ENCODE measurements at places on chromosomes 2 and 18. TPM values are rescaled to one million over a fixed set of nuclear protein-coding genes. Genes with fewer than 3 reads are reported as not detected.

DNA sequence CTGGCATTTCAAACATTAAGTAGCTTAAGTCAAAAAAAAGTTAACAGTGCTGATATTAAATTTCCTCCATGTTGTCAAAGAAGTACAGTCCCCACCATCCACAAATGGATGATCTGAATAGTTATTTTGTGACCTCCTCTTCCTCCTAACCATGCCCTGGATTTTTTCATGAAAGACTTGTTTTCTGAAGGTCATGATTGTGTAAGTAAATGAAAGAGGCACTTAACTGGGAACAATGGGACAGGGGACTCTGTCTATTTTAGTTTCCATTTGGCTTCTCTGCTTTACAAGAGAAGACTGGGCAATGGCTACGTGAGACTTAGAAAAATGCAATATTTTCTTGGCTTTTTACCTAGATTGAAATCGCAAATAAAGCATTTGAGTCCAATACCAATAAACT lies 32.2 kb downstream of the PECR start:
- H3K4me1 ChIP-seq = no peaks in the 10 kb centered on the region
- no peak overlapping the region for H3K4me3 ChIP-seq
- DNase-seq = no peak
- no peaks in the 10 kb centered on the region for H3K27me3 ChIP-seq
- H3K27ac ChIP-seq = no peak overlapping the region
- no peaks in the 10 kb centered on the region for H3K36me3 ChIP-seq

DNA sequence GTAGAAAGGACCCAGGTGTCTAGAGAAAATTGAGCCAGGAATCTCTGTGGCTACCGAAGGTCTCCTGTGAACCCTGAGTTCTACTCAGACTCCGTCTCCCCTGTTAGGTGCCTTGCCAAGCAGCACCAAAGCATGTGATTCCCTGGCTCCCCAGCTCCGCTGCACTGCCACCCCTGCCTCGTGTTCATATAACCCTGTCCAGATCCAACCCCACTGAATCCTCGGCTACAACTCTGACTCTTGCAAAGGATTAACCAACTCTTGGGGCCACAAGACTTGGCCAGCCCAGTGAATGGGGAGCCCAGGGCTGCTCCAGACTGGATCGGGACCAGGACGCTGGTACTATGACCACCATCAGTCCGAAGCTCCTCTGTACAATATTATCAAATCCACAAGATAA lies 37.3 kb upstream of the ACAA2 start:
- no peaks in the 10 kb centered on the region for H3K27me3 ChIP-seq
- no peaks in the 10 kb centered on the region for H3K36me3 ChIP-seq
- no peak overlapping the region for H3K27ac ChIP-seq
- DNase-seq = no peak
- H3K4me1 ChIP-seq = no peaks in the 10 kb centered on the region
- no peak overlapping the region for H3K4me3 ChIP-seq

COL3A1 gene
- not detected for total RNA-seq

- no peak for DNase-seq
- no peaks in the 10 kb centered on the region for H3K27me3 ChIP-seq
- H3K27ac ChIP-seq = no peak overlapping the region
- no peaks in the 10 kb centered on the region for H3K36me3 ChIP-seq
- H3K4me3 ChIP-seq = no peak overlapping the region
- no peaks in the 10 kb centered on the region for H3K4me1 ChIP-seq
These were observed 245.8 kb downstream of the ZEB2 start for GRCh38 chr2:144274131-144274530.

DNA sequence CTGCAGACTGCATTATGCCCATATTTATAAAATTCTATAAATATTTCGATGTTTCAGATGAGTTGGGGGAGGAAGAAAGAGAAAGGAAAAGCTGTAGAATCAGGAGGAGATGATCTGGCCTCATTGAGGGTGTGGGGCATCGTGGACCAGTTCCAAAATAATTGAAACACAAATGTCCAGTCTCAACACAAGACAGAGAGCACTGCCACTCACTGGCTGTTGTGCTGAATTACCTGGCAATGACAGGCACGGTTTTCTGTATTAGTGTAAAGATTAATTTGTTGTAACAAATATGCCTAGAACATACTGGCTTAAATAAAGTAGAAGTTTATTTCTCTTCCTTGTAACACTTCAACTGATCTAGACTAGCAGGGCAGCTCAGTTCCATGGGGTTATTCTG lies 24.1 kb downstream of the POLE4 start:
- H3K36me3 ChIP-seq = no peaks in the 10 kb centered on the region
- DNase-seq = no peak
- H3K4me1 ChIP-seq = no peaks in the 10 kb centered on the region

- no peaks in the 10 kb centered on the region for H3K36me3 ChIP-seq
- peak overlapping the region; percentile 80 for H3K27ac ChIP-seq
- no peak for DNase-seq
- H3K4me3 ChIP-seq = peak overlapping the region; percentile 99
- no peaks in the 10 kb centered on the region for H3K27me3 ChIP-seq
These were observed 282 bp upstream of the PUS10 start for GRCh38 chr2:61018318-61018755.

CYTIP gene
- total RNA-seq = 248 TPM

MC2R gene
- not detected for total RNA-seq

CNRIP1 gene
- total RNA-seq = 0.29 TPM

GRCh38 chr2:173734797-173735196 lies 230.4 kb downstream of the SP3 start:
- H3K27me3 ChIP-seq = no peaks in the 10 kb centered on the region
- H3K4me3 ChIP-seq = no peak overlapping the region
- H3K27ac ChIP-seq = no peak overlapping the region
- no peaks in the 10 kb centered on the region for H3K4me1 ChIP-seq

DNA sequence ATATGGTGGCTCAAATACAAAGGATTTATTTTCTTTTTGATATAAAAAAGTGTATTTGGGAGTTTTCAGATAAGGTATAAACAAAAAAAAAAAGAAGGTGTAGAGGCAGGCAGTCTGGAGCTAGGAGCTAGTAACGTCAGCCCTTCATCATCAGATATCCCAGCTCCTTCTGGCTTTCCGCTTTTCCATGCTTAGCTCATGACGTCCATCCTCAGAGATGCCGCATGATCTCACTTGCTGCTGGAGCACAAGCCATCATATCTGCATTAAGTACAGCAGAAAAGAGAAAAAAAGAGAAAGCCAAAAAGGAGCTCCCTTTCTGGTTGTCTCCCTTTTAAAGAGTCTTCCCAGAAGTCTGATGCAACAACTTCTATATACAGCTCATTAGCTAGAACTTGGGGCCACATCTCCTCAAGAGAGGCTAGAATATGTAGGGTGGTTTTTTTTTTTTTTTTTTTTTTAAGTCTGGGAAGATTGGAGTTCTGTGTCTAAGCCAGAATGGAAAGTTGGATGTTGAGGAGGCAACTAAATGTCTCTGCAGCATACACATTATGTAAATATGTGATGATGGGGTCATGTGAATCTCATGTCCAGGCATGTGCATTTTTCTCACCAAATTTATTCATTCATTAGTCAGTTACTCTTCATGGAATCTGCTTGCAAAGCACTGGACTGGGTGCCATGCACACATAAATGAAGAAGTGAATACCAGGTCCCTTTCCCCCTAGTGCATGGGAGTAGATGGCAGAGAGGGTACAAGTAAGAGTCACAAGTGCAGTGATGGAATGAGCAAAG lies 52.3 kb downstream of the DDX1 start:
- H3K36me3 ChIP-seq = no peaks in the 10 kb centered on the region
- no peak overlapping the region for H3K27ac ChIP-seq
- H3K4me1 ChIP-seq = no peaks in the 10 kb centered on the region
- no peaks in the 10 kb centered on the region for H3K27me3 ChIP-seq

CHRND gene
- total RNA-seq = not detected

DNA sequence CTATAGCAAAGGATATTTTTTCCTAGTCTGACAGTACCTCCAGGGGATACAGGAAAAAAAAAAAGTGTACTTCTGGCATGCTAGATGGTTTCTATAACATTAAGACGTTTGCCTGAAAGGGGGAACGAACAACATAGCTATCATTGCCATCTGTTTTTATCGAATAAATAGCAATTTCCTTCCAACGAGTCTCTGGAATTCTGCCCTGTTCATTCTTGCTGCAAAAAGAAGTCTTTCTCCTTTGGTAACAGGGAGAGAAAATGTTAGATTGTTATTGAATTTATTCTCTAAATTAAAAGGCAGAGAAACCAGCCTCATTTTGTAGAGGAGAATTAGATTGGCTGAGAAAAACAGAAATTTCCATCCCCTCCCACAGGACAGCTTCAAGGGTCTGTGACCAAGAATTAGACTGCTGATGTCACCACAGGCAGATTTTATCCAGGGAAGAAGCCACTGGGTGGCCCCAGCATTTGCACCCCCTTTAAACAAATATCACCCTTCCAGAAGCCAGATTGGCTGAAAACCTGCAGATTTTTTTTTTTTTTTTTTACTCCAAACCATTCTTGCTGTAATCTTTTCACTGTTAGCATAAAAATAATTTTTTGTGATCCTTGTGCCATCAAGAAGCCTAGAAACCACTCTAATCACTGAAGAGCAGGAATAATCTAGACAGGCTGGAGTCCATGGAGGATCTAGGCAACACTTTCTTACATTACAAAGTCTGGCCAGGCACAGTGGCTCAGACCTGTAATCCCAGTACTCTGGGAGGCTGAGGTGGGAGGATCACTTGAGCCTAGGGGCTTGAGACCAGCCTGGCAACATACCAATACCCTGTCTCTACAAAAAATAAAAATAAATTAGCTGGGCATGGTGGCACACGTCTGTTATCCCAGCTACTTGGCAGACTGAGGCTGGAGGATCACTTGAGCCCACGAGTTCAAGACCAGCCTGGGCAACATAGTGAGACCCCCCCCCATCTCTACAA lies 12.0 kb downstream of the WDFY1 start:
- no peak for DNase-seq
- H3K36me3 ChIP-seq = no peaks in the 10 kb centered on the region
- H3K4me3 ChIP-seq = no peak overlapping the region

CHST9 gene
- not detected for total RNA-seq

KCNS3 gene
- not detected for total RNA-seq

ATG9A gene
- 48.7 TPM for total RNA-seq

DNA sequence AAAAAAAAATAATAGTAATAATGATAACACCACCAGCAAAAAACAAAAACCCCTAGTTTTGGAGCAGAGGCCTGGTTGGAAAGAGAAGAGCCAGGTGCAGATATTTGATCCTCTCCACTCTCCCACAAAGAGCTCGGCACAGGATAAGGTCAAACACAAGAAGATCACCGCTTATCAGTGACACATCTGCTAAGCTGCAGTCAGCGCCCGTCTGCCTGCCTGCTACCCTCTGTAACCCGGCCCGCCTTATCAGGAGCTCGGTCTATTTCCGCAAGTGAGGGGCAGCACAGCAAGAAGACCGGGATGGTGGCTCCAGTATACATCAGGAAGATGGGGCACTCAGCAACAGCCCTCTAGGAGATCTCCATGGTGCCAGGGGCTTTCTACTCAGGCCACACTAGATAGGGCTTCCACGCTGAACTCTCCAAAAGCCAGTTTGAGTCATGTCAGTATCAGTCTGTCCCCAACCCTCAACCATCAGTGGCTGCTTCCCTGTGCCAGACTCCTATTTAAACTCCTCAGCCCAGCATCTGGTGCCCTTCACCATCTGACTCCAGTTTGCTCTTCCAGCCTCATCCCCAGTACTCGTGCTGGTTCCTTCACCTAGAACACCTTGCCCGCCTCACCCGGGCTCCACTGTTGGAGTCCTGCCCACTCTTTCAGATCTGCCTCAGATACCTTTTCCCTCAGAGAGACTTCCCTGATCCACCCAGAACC lies 67.3 kb upstream of the PPP1CB start:
- H3K4me1 ChIP-seq = peaks cover 29% of the 10 kb centered on the region
- no peak overlapping the region for H3K4me3 ChIP-seq
- H3K36me3 ChIP-seq = no peaks in the 10 kb centered on the region
- DNase-seq = no peak

ITPRIPL1 gene
- 11.7 TPM for total RNA-seq

- H3K27me3 ChIP-seq = no peaks in the 10 kb centered on the region
- no peaks in the 10 kb centered on the region for H3K4me1 ChIP-seq
- H3K4me3 ChIP-seq = no peak overlapping the region
- no peaks in the 10 kb centered on the region for H3K36me3 ChIP-seq
These were observed 424.4 kb downstream of the DSEL start for GRCh38 chr18:67092141-67092540.

ACADL gene
- total RNA-seq = not detected

- H3K27me3 ChIP-seq = peaks cover 42% of the 10 kb centered on the region
- peaks cover 14% of the 10 kb centered on the region for H3K4me1 ChIP-seq
- H3K4me3 ChIP-seq = no peak overlapping the region
- no peak for DNase-seq
- H3K27ac ChIP-seq = no peak overlapping the region
These were observed 9.4 kb upstream of the GBX2 start for GRCh38 chr2:236177604-236177966.

DNA sequence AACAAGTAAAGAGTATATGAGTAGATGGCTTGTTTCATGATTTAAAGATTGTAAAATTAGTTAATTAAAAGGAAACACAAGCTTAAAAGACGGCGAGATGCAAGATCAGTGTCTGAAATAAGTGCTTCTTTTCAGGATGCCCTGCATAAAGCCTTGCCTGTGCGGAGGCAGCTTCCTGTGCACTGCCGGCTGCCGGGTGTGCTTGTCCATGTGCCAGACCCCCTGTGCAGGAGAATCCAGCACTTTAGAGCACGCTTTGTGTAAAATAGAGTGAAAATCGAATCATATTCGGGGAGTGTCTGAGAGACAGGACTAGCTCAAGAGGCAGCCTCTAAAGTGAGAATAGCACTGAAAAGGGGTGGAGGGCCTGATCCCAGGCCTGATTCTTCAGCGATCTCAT lies 154.7 kb downstream of the CHST9 start:
- no peak for DNase-seq
- H3K36me3 ChIP-seq = no peaks in the 10 kb centered on the region
- no peaks in the 10 kb centered on the region for H3K27me3 ChIP-seq
- no peak overlapping the region for H3K27ac ChIP-seq
- H3K4me3 ChIP-seq = no peak overlapping the region
- H3K4me1 ChIP-seq = no peaks in the 10 kb centered on the region

BCL2 gene
- total RNA-seq = 40.8 TPM

DNA sequence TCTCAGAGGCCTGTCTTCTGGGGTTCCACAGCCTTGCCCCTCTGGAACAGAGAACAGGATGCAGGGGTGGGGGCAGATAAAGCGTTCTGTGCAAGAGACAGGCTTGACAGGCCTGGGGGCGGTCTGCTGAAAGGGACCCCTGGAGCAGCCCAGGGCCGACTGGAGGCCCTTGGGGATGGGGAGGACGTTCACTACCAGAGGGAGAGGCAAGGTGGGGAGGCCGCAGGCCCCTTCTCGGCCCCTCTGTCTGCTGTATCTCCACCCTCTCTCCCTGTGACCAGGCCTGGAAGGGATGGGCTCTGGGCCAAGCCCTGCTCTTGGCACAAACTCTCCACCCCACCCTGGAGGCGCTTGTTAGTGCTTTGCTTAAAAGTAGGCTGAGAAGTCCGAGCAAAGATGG lies 27.3 kb upstream of the INHBB start:
- H3K27ac ChIP-seq = no peak overlapping the region
- H3K4me1 ChIP-seq = peaks cover 7% of the 10 kb centered on the region
- no peak for DNase-seq
- H3K36me3 ChIP-seq = no peaks in the 10 kb centered on the region

DNA sequence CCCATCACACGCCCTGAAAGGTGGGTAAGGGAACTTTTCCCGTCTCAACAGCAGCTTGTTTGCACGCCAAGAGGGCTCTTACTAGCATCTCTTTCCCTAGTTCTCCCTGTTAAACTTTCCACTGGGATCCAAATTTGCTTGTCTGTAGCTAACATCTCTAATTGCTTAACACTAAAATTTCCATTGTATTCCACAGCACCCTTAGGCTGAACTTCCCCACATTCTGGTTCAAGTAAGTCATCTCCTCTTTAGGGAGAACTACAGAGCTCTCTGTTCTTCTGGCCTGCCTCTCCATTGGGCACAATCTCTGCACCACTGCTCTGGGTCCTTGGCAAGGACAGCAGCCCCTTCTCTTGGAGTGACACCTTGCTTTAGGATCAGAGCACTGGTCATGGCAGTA lies 24.0 kb downstream of the UNC50 start:
- no peaks in the 10 kb centered on the region for H3K27me3 ChIP-seq
- H3K36me3 ChIP-seq = peaks cover 57% of the 10 kb centered on the region
- H3K27ac ChIP-seq = no peak overlapping the region
- no peak for DNase-seq
